ENCODE measurements at places on chromosomes 3 and 15. TPM values are rescaled to one million over a fixed set of nuclear protein-coding genes. Genes with fewer than 3 reads are reported as not detected.

The IMPG2 gene
- total RNA-seq = 1.5 TPM

The CLDN16 gene
- total RNA-seq = 0.50 TPM

The OR5K2 gene
- total RNA-seq = not detected

The LSAMP gene
- total RNA-seq = 69.4 TPM

The ACP3 gene
- 1.3 TPM for total RNA-seq

The RTP1 gene
- 0.61 TPM for total RNA-seq

The LRRC2 gene
- total RNA-seq = 1.4 TPM

The PIK3CB gene
- total RNA-seq = 23.5 TPM

The GAP43 gene
- total RNA-seq = 144 TPM

The CTXN2 gene
- 0.77 TPM for total RNA-seq

The ACTRT3 gene
- total RNA-seq = 6.7 TPM

The CMTM7 gene
- total RNA-seq = 4.4 TPM

The TOP2B gene
- total RNA-seq = 211 TPM

The SLC28A2 gene
- total RNA-seq = not detected

The HERC2 gene
- 74.1 TPM for total RNA-seq

The LSG1 gene
- total RNA-seq = 36.5 TPM

The STARD5 gene
- total RNA-seq = 3.9 TPM

The CHL1 gene
- 372 TPM for total RNA-seq

The PLCB2 gene
- 7.6 TPM for total RNA-seq

The ERICH6 gene
- total RNA-seq = 0.40 TPM

The SUCLG2 gene
- 39.2 TPM for total RNA-seq

The CPNE9 gene
- 6.3 TPM for total RNA-seq

The GOLGA6L7 gene
- not detected for total RNA-seq

The CEP19 gene
- total RNA-seq = 9.4 TPM

The ACAN gene
- 16.3 TPM for total RNA-seq

The ADPRH gene
- 2.5 TPM for total RNA-seq

The ACTC1 gene
- 2.0 TPM for total RNA-seq

The DUOXA2 gene
- not detected for total RNA-seq

The STRC gene
- total RNA-seq = 0.59 TPM

The FOXB1 gene
- total RNA-seq = 2.1 TPM

The NPAP1 gene
- total RNA-seq = 0.44 TPM

The NUP210 gene
- 9.6 TPM for total RNA-seq

Data from spinal cord (tissue), 10 donors.